ENCODE measurements at places on chromosomes 3 and 15. TPM values are rescaled to one million over a fixed set of nuclear protein-coding genes. Genes with fewer than 3 reads are reported as not detected.

The SLC24A5 gene
- total RNA-seq = not detected

The C15orf39 gene
- 7.4 TPM for total RNA-seq

The PCOLCE2 gene
- total RNA-seq = 136 TPM

The GRM7 gene
- total RNA-seq = not detected

The ROBO2 gene
- total RNA-seq = 0.29 TPM

DNA sequence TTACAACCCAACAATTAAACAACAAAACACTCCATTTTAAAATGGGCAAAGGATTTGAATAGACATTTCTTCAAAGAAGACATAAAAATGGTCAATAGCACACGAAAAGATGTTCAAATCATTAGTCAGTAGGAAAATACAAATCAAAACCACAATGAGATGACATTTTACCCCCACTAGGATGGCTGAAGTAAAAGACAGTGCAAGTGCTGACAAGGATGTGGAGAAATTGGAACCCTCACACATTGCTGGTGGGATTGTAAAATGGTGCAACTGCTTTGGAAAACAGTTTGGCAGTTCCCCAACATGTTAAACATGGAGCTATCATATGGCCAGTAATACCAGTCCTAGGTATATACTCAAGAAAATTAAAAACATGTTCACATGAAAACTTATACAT lies 11.6 kb downstream of the GALNT15 start:
- no peak for DNase-seq

DNA sequence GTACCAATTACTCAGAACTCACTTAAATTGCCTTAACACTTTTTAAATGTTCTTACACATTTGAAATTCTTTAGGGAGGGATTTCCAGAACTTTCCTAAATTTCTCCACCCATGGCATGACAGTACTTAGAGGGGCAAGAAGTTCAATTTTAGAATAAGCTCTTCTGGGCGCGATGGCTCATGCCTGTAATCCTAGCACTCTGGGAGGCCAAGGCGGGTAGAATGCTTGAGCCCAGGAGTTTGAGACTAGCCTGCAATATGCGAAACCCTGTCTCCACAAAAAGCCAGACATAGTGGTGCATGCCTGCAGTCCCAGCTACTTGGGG lies 10.6 kb downstream of the FAM131A start:
- DNase-seq = peak; percentile 21

DNA sequence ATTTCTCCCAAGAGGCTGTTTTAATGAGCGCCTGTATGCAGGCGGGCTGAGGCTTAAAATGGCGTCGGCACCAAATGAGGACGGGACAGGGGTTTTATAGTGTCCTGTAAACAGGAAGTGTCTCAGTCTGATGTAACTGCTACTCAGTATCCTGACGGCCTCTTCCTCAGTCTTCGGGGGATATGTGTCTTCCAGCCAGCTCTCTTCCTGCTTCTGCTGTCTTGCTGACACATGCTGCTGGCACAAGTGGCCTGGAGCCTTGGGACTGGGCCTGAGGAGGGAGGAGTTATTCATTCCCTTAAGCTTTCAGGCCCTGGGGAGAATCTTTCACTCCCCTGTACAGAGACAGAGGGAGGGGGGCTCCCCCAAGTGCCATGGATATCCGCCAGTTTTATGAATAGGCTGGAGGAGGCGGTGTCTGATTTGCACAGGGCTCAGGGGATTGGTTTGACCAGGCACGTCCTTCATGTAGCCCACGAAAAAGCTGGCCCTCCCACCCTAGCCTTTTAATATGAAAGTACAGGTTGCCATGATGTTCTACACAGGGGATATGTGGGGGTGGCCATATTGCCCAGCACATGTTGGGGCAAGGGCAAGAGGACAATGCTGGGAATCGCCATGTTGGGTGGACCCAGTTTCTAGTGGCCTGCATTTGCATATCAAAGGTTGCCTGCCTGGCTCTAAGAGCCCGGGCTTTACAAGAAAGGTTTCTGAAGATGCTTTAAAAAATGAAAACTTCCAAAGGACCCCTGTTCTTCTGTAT lies 19.9 kb downstream of the NDUFB4 start:
- peak; percentile 67 for DNase-seq

DNA sequence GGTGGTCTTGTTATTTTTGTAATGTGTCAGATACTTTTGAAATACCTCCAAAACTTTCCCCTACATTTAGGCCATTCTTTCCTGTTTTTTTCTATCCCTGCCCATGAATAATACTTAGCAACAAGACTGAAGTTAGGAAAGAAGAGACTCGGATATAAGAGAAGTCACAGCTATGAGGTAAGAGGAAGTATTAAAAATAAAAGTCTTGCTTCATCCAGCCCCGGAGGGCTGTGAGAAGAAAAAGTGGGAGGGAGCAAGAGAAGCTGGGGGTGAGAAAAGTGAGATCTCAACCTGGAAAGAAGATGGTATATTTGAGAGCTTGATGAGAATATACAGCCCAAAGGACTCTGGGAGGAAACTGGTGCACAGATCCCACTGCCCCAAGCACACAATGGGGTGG lies 213.5 kb upstream of the CDIN1 start:
- DNase-seq = no peak

DNA sequence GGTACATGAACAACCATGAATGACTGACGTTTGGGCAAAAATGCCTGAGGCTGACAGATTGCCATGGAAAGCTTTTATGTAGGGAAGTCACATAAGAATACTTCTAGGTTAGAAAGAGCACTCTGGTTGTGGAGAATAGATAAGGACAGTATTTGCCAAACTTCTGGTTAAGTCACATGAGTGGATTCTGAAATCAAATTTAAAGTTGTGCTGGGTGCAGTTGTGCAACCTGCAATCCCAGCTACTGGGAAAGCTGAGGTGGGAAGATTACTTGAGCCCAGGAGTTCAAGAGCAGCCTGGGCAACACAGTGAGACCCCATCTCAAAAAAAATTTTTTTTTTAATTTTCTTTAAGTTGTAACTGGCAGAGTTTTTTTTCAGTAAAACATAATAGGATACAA lies 7.2 kb upstream of the ZNF148 start:
- no peak for DNase-seq

DNA sequence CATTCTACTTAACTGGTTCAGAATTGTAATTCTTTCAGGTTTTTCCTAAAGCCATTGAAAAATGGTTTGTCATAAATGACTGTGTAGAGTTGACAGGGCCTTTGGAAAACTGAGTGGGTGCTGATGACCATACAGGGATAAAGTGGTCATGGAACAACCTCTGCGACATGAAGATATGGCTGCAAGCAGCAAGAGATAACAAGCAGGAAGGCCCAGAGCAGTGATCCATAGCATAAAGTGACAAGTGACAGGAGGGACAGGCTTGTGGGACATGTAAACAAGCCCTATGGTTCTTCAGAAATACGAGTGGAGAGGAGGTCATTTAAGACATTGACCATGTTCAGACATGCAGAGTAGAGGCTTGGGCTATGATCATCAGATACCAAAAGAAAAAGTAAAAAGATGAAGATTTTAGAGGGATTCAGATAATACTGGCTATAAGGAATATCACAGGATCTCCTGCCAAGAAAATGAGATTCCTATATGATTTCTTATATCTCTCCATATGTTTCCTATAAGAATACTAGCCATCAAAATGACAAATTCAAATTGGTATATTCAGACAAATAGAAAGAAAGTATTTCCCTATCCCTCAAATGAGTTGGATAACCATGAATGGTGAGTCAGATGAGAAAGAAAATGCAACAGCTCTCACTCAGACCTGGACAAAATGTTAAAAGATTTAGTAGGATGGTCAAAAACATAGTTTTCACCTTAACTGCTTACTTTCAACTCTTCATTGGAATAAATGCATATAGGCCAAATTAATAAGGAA lies 827.6 kb upstream of the CFAP20DC start:
- no peak for DNase-seq

DNA sequence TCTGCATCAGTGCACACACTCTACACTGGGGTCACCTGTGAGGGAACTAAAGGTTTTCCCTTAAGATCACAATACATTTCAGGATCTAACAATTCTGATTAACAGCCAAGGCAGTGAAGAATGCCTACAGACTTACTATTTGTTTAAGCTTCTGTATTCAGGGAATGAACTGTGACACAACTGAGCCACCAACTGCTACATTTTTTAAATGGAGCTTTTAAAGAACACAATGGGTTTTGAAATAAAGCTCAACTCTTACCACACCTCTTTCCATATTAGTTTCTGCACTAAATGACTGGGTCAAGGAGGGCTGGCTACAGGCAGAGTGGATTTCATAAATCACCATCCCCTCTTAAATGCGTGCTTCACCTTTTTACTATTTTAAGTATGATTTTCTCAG lies 100.2 kb downstream of the TMCC1 start:
- no peak for DNase-seq

- DNase-seq = no peak
Measured at GRCh38 chr3:41031401-41031800, 167.9 kb upstream of the CTNNB1 start.

- no peak for DNase-seq
Measured at GRCh38 chr15:51302480-51302879, 35.9 kb downstream of the CYP19A1 start.

- DNase-seq = no peak
Measured at GRCh38 chr15:57946491-57947048, 118.9 kb downstream of the ALDH1A2 start.

All from right cardiac atrium (tissue), 5 donors.